WTC11 (cell line): ENCODE measurements at places on chromosomes 1 and 21. TPM values are rescaled to one million over a fixed set of nuclear protein-coding genes. Genes with fewer than 3 reads are reported as not detected.

- H3K4me1 ChIP-seq = no peaks in the 10 kb centered on the region
- H3K36me3 ChIP-seq = no peaks in the 10 kb centered on the region
- H3K27ac ChIP-seq = no peak overlapping the region
These were observed 43.4 kb upstream of the GJB5 start for GRCh38 chr1:34711485-34711884.

CHAF1B gene
- 15.1 to 20.7 TPM (median 16.6 TPM) in 3 replicates for total RNA-seq

DNA sequence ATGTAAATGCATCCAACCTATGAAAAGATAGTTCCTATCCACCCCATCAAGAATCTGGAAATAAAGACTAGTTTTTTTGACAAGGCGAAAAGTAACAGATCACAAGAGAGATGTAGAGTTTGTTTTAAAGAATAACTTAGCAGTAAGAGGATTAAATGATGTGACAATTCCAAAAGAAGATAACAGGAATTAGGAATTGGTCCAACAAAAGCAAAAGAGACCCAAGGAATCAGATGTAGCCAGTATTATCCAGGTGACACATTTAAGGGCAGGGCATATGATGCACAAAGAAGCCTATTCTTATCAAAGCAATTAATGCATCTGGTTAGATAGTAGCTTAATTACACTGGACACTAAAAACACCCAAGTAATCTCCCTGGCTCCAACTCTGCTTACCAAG lies 53.8 kb downstream of the PUM1 start:
- no peak for DNase-seq
- H3K36me3 ChIP-seq = 0 out of 2 replicates have a peak, but pooled peaks cover 2% of the 10 kb centered on the region
- H3K4me3 ChIP-seq = no peak overlapping the region
- no peaks in the 10 kb centered on the region for H3K27me3 ChIP-seq
- no peak overlapping the region for H3K27ac ChIP-seq

CACNA1S gene
- 0.02 to 0.09 TPM (median 0.07 TPM) in 3 replicates for total RNA-seq

WNT3A gene
- total RNA-seq = 0.16 to 0.34 TPM (median 0.17 TPM) in 3 replicates

- no peak for DNase-seq
- no peaks in the 10 kb centered on the region for H3K27me3 ChIP-seq
- peaks cover 33% of the 10 kb centered on the region for H3K4me1 ChIP-seq
- no peak overlapping the region for H3K4me3 ChIP-seq
- H3K36me3 ChIP-seq = no peaks in the 10 kb centered on the region
- H3K27ac ChIP-seq = no peak overlapping the region
These were observed 274.3 kb downstream of the KAZN start for GRCh38 chr1:14872762-14873161.

EVA1C gene
- total RNA-seq = 2.3 to 3.6 TPM (median 3.1 TPM) in 3 replicates

DNA sequence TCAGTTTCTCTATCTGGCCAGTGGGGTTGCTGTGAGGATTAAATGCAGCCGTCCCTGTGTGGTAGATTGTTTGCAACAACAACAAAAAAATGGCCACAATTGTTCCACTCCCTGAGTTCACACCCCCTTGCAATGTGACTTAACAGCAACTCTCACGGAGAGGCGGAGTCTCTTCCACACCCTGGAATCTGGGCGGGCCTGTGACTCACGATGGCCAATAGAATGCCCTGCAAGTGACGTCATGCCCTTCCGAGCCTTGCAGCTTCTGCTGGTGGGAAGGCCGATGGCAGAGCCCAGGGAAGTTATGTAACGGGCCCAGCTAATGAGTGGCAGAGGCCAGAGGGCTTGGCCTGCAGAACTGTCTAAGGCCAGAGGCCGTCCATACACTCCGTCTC lies 87.9 kb downstream of the RIPK4 start:
- no peaks in the 10 kb centered on the region; the same call in 1 of the 2 replicates for H3K27me3 ChIP-seq
- H3K4me1 ChIP-seq = peaks cover 27% of the 10 kb centered on the region
- DNase-seq = peak; percentile 85
- H3K36me3 ChIP-seq = no peaks in the 10 kb centered on the region
- H3K27ac ChIP-seq = peak overlapping the region; percentile 76
- no peak overlapping the region for H3K4me3 ChIP-seq

GRCh38 chr1:75732703-75733102 lies 8.2 kb downstream of the ACADM start:
- no peaks in the 10 kb centered on the region for H3K27me3 ChIP-seq
- no peak overlapping the region for H3K27ac ChIP-seq
- DNase-seq = no peak
- H3K4me3 ChIP-seq = no peak overlapping the region
- H3K36me3 ChIP-seq = peaks cover 19% of the 10 kb centered on the region

DNA sequence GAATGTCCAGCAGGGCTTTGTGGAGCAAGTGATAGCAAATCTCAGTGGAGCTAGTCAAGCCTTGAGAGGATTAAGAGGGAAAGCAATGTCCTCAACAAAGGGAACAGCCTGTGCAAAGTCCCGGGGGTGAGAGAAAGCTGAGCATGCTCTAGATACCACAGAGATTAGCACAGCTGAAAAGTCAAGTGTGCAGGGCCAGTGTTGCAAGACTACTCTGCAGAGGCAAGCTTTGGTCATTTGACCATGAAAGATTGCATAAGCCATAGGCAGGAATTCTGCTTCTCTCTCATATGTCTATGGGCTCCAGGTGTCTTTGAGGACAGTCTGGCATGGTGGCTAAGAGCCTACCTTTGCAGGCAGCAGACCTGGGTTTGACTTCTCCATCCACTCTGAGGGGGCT lies 181.0 kb upstream of the JUN start:
- H3K36me3 ChIP-seq = peaks cover 8% of the 10 kb centered on the region
- H3K4me1 ChIP-seq = 0 out of 2 replicates have a peak, but pooled peaks cover 4% of the 10 kb centered on the region
- H3K4me3 ChIP-seq = no peak overlapping the region
- H3K27ac ChIP-seq = no peak overlapping the region
- no peak for DNase-seq
- no peaks in the 10 kb centered on the region for H3K27me3 ChIP-seq

DNA sequence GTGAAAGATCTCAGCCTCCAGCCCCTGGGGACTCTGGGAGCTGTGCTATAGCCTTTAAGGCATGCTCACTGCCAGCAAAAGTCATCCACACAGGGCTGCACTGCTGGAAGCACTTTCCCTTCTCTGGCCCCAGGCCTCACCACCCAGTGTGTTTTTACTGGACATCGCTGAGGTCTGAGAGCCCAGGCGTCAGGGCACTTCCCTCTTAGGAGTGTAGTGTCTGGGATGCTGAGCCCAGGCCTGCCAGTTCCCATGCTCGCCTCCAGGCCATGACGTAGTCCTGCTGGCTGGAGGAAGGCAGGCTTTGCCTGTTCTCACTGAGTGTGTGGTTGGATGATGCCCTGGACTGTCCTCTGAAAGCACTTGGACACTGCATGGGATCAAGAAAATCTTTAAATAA lies 101.2 kb downstream of the GDAP2 start:
- peaks cover 5% of the 10 kb centered on the region; the same call in 1 of the 2 replicates for H3K36me3 ChIP-seq
- no peak overlapping the region for H3K27ac ChIP-seq
- no peak overlapping the region for H3K4me3 ChIP-seq
- no peak for DNase-seq

DNA sequence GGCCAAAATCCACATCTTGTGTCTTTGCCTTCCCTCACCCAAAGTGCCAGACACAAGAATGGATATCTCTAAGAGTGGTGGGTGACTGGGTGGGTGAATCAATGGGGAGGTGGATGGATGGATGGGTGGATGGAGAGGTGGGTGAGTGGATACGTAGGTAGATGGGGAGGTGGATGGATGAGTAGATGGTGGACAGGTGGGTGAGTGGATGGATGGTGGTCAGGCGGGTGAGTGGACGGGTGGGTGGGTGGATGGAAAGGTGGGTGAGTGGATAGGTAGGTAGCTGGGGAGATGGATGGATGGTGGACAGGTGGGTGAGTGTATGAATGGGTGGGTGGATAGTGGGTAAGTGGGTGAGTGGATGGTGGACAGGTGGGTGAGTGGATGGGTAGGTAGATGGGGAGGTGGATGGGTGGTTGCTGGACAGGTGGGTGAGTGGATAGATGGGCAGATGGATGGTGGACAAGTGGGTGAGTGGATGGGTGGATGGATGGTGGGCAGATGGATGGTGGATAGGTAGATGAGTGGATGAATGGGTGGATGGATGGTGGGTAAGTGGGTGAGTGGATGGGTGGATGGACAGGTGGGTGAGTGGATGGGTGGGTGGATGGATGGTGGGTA lies 34.2 kb downstream of the SLC19A1 start:
- H3K36me3 ChIP-seq = peaks cover 11% of the 10 kb centered on the region
- H3K4me3 ChIP-seq = no peak overlapping the region
- no peak for DNase-seq
- H3K27me3 ChIP-seq = no peaks in the 10 kb centered on the region; the same call in 1 of the 2 replicates
